ENCODE measurements at places on chromosomes 11 and 22. TPM values are rescaled to one million over a fixed set of nuclear protein-coding genes. Genes with fewer than 3 reads are reported as not detected.

DNA sequence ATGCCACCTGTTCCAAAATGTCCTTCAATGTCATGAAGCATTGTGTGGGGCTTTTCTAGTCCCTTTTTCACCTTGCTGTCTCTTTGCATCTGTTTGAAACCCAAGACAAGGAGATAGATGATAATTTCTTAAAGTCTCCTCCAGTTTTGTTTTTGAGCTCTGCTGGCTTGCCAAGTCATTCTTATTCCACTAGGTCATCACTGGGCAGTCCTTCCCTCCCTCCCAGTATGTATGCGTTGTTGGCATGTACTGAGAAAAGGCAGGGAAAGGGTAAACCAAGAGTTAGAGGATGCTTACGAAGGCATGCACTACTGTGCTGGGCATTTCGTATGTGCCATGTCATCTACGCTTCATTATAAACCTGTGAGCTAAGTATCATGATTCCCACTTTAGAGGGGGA is 78.6 kb downstream of the PARVA start:
- no peak for DNase-seq

- no peak for DNase-seq
These were observed 24.4 kb upstream of the FXYD6 start for GRCh38 chr11:117900720-117901440.

DNA sequence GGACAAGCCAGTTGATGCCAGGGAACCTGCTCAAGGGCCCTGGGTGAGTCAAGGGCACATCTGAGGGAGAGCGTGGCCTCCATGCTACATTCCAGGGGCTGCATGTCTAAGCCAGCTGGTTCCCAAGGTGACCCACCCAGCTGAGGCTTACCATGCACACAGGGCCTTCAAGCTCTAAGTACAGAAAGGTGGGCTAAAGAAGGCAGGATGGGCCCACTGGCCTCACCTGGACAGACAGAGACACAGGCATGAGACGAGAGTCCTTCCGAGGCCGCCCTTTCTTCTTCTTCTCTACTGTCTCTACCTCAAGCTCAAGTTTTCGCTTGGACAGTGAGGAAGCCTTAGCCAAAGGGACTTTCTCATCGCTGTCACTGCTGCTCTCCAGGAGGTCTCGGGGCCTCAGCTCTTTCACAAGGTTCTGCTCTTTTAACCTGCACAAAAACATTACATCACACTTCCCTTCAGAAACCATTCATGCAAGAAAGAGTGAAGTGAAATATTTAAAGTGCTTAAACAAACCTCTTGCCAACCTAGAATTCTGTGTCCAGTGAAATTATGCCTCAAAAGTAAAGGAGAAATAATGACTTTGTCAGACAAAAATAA is 69.9 kb downstream of the HIRA start:
- DNase-seq, result peak; percentile 52

DNA sequence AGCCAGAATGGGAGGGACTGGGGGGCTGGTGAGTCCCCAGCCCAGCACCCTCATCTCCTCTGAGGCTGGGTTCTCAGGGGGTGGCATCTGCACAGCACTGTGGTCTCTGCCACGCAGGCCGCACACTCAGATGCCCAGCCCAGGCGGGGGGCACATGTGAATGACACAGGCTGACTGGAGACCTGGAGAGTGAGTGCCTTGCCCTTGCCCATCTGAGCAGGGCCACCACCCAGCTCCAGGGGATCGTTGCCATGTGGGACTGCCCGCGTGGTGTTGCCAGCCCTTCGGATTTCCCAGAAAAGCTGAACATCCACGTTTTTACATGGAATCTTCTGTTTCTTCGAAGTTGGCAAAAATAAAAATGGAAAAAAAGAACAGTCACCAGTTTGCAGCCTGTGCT is 18.9 kb downstream of the PRDM11 start:
- no peak for DNase-seq

- no peak for DNase-seq
These were observed 42.6 kb upstream of the EED start for GRCh38 chr11:86202013-86202336.

GRCh38 chr11:35617687-35618496 is at the start of gene FJX1:
Gene FJX1 (plus strand): TSS chr11:35618460. CDS start chr11:35618637, 177 bp downstream.
- DNase-seq, result peak; percentile 77

- no peak for DNase-seq
These were observed 9.5 kb downstream of the KCTD17 start for GRCh38 chr22:37060801-37061610.

- DNase-seq, result no peak
These were observed 71.2 kb downstream of the LRRC32 start for GRCh38 chr11:76599041-76600013.

DNA sequence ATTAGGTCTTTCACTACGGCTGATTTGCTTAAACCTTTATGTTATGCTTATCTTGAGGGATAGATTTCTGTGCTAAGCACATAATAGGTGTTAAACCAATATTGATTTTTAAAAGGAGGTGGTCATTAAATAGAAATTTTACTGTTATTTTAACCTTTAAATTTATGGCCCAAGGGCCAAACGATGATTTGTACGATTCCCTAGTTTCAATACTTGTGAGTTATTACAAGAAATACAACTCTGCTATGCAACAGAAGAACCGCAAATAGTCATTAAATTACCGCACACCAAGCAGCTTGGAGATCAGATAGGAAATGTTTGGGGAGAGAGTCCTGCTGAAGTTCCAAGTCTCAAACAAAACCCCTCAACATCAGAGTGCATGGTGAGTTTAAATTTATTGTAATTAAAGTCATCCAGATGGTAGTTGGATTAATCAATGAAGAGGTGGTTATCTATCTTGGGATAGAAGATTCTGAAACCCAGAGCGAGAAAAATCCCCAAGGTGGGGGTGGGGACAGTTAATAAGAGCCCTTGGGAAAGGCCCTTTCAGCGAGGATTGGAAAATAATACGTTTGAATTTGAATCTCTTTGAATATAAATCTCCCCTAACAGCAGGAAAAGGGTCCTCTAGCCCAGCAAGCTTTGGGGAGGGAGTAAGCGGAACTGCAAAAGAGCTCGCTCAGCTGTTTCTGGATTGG is 805 bp upstream of the QSER1 start:
- DNase-seq, result no peak

GRCh38 chr11:68532727-68533369 is 72.3 kb downstream of the PPP6R3 start:
- DNase-seq, result no peak

DNA sequence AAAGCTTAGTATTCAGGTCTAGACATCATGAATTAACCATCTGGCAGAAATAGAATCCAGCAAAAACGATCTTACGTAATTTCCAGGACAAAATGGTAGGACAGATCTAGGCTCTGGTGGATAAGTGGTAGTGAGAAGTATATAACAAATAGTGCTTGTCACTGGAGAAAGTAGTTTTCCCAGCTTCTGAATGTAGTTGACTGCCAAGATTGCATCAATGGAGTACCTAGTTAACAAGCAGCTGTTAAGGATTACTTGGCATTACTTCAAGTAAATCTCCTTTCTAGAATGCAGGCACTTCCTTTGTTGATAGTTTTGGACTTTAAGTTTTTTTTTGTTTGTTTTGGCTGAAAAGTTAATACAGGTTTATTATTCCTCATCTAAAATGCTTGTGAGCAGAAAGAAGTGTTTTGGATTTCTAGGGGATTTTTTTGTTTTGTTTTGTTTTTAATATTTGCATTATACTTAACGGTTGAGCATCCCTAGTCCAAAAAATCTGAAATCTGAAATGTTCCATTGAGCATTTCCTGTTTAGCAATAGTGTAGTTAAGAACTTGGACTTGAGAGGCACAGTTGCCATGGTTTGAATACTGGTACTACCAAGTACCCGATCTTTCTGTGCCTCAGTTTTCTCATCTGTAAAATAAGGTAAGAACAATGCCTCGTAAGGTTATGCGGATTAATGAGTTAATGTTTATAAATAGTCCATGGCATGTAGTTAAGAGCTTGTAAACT is 20.3 kb downstream of the FAM118B start:
- no peak for DNase-seq

DNA sequence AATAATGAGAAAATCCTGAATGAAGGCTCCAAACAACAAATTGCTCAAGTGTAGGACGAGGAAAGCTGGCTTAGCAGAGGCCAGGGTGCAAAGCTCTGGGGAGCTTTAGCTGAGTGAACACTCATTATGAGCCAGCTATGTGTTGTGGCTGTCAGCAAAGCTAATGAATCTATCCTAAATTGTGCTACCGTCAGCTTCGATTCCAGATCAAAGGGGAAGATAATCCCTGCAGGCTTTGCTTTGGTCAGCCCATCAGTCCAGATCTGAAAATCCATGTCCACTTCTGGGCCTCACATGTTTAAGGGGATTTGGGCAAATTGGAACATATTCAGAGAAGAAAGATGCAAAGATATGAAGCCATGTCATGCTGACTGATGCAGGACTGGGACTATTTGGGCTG is 180.9 kb upstream of the ZBED5 start:
- DNase-seq, result no peak

GRCh38 chr11:125165111-125165842 is 726 bp downstream of the PKNOX2 start:
- DNase-seq, result peak; percentile 65

- DNase-seq, result no peak
These were observed 19.9 kb downstream of the KDM2A start for GRCh38 chr11:67138922-67139321.

SAMM50 gene
- 23.6 TPM for total RNA-seq

MAP4K2 gene
- 34.0 TPM for total RNA-seq

PIK3IP1 gene
- total RNA-seq, result 16.4 TPM

KRTAP5-8 gene
- not detected for total RNA-seq

SOX6 gene
- 1.6 TPM for total RNA-seq

THY1 gene
- total RNA-seq, result 3.5 TPM

CLMP gene
- total RNA-seq, result 70.6 TPM

CRYBB1 gene
- total RNA-seq, result 7.3 TPM

HEPACAM gene
- not detected for total RNA-seq

SLN gene
- total RNA-seq, result not detected

MMP8 gene
- total RNA-seq, result not detected

Measured in ascending aorta (tissue), 2 donors.